ENCODE measurements at places on chromosomes 4 and X.

DNA sequence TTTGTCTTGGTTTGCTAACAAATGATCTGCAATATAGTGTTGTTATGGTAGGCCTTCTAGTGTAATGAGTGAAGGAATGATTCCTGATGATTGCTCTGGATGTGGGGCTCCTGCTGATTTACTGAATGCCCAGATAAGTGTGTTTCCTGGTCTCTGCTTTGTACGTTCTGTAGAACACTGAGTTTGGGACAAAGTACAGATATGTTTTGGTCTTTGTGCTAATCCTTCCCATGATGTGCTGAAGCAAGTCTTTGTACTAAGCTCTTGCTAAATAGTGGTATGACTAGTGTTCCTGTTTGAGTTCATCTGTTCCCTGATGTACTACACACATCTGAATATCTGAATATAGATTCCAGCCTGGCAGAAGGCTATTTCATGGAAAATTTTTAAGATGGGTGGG is 36.9 kb upstream of the XIAP start:
- no peak for DNase-seq

- DNase-seq = no peak
Measured at GRCh38 chrX:74458736-74459135, 37.4 kb downstream of the SLC16A2 start.

DNA sequence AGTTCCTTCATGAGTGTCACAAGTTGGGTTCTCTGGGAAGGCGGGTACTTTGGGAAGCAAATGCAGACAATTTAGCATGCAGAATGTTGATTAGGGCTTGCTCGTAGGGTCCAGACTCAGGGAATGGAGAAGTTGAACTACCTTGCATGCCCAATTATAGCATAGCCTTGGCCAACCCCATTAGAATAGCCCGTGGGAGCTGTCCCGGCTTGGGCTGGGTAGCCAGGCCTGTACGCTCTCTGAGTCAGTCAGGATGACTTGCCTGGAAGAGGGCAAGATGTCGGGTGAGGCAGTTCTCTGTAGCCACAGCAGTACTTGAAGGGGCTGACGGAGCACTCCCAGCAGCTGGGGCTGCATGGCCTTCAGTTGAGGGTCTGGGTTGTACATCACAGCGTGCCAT is 19.5 kb downstream of the KIAA0232 start:
- DNase-seq = no peak

GRCh38 chrX:146454363-146454762 is 355.2 kb upstream of the CXorf51B start:
- DNase-seq = no peak

GRCh38 chrX:121307449-121307848 is 260.0 kb downstream of the GLUD2 start:
- no peak for DNase-seq

DNA sequence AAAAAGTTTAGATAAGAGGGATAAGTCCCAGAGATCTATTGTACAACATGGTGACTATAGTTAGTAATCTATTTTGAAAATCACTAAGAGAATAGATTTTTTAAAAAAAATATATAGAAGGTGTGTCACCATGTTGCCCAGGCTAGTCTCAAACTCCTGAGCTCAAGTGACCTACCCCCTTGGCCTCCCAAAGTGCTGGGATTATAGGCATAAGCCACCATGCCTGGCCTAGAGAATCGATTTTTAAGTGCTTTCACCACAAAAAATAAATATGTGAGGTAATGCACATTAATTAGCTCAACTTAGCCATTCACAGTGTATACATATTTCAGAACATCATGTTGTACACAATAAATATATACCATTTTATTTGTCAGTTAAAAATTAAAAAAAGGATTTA is 56.7 kb upstream of the TBC1D9 start:
- no peak for DNase-seq

- no peak for DNase-seq
Measured at GRCh38 chr4:148998719-148999118, 556.5 kb upstream of the NR3C2 start.

- peak; percentile 86 for DNase-seq
Measured at GRCh38 chrX:118823263-118824172, at the start of gene ZCCHC12. TSS of gene ZCCHC12 (plus strand) at chrX:118823824. CDS start at chrX:118825245, 1,421 bp downstream.

GRCh38 chr4:152304220-152304619 is 231.7 kb downstream of the FBXW7 start:
- no peak for DNase-seq

DNA sequence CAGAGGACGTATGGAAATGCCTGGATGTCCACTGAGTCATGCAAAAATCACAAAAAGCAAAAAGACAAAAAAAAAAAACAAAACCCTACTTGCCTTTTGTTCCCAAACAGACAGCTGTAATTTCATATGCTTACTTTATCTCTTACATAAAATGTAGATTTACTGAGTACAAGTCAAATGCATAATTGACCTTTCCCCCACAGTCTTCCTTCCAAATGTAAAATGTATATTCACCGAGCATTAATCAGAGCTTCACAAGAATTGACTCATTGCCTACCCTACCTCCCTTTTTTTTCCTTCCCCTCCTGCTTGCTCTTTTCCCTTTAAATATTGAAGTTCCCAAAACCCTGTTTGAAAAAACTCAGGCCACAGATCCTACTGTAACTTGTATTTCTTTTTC is 32.5 kb upstream of the TMPRSS11B start:
- no peak for DNase-seq

DNA sequence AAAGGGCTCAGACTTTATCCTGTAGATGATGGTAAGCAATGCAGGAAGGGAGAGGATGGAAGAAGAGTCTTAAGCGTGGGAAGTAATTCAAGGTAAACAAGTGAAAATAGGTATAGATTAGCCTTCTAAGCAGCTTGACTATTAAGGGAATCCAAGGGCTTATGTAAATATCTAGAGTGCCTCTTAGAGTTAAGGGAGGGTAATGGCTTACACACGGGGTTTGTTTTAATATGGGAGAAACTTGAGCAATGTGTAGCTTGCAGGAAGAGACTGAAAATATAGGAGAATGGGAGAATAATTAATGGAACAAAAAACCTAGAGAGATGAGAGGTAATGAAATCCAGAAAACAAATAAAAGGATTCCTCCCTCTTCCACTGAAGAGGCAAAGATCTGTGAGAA is 12.8 kb upstream of the SAP30 start:
- DNase-seq = no peak

GRCh38 chr4:83371936-83372335 is 37.3 kb upstream of the HPSE start:
- DNase-seq = no peak

- no peak for DNase-seq
Measured at GRCh38 chr4:4950561-4951290, 68.5 kb downstream of the CYTL1 start.

GRCh38 chr4:156475322-156475721 is 496.3 kb downstream of the PDGFC start:
- peak; percentile 13 for DNase-seq

DNA sequence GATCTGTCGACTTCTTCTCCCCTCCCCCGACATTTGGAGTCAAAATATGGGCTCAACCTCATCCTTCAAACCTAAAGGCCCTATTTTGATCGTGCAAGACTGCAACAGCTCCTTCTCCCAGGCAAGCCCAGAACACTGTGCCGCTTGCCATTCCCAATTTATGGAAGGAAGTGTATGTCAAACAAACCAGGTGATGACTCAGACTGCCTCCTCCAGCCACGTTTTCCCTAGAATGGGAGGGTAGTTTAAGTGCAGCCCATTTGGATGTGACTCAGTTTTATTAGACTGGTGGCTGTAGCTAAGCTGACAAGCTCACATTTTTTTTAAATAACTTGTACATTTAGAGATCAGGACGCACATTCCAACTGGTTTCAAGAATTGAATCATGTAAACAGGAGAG is 570.4 kb upstream of the DIPK2B start:
- no peak for DNase-seq

GRCh38 chrX:106728337-106728736 is 1.8 kb downstream of the RNF128 start:
- no peak for DNase-seq

Measured in NCI-H345 (cell line).